C1 segment of cervical spinal cord (tissue), 14 donors: ENCODE measurements at places on chromosomes 16 and 17.

DNA sequence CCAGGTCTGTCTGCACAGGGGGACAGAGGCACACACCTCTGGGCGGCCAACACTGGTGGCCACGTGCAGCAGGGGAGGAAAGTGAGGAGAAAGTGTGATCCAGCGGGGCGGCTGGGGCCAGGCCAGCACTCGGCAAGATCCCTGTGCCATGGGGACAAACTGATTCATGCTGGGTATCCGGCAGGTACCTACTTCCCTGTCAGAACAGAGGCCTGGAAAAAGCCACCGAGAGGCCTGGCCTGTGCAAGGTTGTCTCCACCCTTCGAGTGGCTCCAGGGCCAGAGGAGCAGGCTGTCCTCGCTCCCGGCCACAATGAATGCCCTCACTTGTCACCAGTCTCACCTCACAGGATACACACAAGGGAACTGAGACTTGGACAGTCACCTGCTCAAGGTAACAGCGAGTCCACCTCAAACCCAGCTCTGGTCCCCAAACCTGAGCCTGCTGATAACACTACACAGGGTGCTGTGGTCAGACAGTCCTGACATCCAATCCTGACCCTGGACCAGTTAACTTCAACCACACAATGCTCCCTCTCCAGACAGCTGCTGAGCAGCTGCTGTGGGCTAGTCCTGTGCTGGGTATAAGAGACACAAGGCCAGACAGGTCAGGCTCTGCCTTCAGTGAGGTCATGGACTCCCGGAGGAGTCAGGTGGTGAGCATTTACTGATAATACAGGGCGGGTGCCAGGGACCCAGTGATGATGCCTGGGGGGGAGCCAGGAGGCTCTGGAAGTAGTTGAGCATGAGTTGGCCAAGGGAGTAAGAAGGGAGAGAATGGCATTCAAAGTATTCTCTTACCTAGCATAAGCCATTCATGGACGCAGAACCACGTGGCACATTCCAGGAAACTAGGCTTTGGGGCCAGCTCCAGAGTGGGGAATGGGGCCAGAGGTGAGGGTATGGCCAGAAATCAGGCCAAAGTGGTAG lies 53.0 kb downstream of the VAC14 start:
- no peak for DNase-seq

DNA sequence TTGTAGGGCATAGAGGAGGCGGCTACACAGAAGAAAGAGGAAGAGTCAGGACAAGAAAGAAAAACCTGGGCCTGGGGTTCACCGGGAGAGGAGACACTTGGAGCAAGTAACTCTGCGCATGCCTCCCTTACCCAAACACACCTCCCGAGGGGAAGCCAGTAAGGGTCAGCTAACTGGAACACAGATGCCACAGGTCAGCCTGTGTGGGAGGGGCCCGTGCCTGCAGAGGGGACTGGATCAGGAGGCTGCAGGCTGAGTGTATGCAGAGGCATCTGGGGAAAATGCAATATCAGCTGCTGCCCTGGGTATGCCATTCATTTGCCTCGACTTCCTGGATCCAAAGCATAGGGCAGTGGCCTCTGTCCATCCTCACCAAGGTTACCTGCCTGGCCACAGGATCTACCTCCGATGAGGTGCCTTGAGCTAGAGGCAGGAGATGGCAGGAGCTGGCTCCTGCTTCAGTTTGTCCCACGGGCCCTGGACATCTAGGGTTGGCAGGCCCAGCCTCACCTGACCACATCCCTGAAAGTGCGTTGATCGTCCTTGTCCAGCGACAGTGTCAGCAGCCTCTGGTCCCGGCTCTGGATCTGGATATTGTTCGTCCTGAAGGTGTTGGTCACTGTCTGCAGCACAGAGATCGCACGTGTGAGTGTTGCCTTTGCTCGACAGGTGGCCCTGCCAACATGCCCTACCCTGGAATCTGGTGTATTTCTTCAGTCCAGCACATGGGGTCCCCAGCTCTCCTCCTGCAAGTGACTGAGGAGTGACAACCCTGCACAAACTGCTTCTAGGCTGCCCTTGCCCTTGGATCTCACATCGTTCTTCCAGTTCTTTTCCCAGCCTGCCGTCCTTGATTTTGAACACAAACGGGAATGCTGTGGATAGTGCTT lies 4.6 kb upstream of the MFSD6L start:
- no peak for DNase-seq

GRCh38 chr16:35559911-35560636 lies 2100.7 kb downstream of the TP53TG3F start:
- DNase-seq, result no peak

DNA sequence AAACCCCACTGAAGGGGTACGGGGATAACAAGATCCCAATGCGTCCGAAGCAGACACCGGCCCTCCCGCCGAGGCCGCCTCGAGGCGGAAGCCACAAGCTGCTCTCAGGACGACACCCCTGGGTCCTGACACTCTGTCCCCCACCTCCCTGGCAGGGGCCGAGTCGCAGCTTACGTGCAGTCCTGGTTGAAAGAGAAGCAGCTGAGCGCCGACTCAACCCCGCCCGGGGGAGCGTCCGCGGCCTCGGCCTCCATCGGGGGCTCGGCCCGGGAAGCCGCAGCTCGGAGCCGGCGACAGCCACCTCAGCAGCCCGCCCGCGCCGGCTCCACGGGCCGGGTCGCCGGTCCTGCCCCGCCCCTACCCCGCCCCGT lies at the start of gene WIPI1:
WIPI1 (minus strand) TSS at position 329 of the 371 bp plus-strand sequence; CDS start at position 254, 75 bp downstream.
- DNase-seq, result no peak

DNA sequence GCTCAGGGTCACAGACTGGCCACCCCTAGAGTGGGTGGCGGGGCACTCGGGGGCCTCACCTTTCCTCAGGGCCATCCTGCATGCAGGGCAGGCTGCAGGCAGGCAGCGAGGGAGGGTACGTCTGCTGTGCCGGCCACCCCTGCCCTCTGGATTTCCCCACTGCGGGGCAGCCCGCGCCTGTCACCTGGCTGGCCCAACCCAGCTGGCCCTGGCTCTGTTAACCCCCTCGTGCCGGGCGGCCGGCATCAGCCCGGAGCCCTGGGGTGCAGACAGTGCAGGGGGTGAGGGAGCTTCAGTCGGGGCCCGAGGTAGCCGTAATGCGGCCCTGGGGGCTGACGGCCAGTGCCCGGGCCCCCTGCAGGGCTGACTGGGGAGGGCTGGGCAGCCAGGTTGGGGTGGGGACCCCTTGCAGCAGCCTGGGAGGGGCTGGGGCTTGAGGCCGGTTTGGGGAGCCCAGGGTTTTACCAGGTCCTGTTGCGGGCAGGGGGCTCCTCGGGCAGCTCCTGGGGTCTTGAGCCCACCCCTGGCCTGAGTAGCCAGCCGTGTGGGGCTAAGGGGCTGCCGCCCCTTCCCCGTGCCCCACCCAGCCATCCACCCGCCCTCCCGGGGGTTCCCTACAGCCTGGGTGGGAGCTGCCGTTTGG lies at the start of gene IGFALS:
IGFALS (minus strand) TSS at position 128 of the 643 bp plus-strand sequence; CDS start at position 75, 53 bp downstream.
- DNase-seq, result no peak

- no peak for DNase-seq
Observed at GRCh38 chr17:50953518-50953830, 87.3 kb upstream of the TOB1 start.

DNA sequence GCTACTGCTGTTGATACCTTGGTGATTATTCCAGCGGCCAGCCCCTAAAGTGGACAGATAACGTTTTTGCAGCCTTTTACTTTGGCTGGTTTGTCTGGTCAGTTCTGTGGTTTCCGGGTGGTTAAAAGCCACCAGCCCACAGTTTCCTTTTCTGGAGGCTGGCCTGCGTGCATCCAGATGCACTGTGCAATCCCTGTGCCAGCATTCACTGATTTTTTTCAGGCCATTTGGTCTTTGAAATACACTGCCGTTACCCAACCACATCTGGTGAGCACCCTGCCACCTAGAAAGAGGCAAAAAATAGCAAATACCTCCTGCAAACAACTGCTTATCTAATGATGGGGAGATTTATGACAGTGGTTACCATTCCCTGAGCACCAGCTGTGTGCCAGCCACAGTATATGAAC lies 797 bp downstream of the NUDT7 start:
- no peak for DNase-seq

DNA sequence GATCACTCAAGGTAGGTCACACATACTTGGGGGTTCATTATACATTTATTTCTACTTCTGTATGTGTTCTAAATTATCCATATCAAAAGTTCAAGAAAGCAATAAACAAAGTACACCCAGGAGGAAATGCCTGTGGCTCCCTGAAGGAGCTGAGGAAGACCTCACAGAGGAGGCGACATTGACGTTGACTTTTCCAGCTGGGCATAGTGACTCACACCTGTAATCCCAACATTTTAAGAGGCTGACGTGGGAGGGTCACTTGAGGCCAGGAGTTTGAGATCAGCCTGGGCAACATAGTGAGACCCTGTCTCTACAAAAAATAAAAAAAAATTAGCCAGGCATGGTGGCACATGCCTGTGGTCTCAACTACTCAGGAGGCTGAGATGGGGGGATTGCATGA lies 16.3 kb downstream of the ITGAD start:
- no peak for DNase-seq

DNA sequence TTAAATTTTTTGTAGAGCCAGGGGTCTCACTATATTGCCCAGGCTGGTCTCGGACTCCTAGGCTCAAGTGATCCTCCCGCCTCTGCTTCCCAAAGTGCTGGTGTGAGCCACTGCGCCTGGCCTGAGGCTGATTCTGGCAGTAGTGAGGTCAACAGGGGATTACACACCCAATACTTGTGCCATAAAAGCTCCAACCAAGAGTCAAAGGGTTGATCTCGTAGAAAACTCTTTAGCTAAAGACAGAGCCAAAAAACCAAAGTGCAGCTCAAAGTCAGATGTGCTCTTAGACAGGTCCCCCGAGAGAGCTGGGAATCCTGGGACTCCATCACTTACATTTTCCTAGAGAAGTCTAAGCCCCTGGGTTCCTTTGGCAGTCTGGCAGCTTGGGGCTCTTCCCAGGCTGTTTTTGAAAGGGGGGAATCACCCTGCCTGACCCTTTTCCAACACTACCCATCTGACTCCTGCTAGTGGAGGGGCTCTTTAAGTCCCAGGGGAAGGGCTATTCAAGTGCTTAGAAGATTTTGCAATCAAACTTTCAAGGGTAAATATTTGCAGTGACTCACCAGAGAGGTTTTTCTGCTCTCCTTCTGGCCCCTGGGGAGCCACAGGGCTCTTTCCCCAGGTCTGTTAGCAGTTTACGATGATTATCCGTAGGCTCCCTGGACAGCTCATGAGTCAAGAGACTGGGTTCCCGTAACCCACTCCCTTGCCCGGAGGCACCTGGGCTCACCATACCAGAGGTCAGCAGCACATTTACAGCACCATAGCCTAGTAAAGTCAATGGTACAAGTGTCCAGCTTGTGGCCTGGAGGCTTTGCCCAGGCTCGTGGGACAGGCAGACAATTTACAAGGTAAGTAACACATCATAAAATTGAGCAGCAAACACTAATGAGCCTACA lies 408.7 kb downstream of the SLC39A11 start:
- no peak for DNase-seq

DNA sequence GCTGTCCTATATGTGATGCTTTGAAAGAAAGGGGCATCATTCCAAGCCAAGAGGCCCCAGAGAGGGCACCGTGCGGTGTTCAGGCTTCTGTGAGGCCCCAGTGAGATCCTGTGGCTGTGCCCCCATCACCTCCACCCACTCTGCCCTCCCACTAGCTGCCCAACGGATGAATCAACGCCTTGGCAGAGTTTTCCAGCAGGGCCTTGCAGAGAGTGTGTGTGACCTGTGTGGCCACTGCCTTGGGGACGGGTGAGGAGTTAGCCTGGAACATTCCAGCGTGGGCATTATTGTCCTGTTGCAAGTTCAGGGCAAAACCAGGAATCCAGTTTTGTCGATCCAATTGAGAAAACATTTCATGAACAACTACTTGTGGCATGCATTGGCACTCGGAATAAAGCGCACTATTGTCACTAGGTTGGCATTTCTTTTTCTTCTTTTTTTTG lies 53.7 kb downstream of the SF3B3 start:
- no peak for DNase-seq

- DNase-seq, result no peak
Observed at GRCh38 chr16:54923055-54923473, 7.6 kb upstream of the IRX5 start.

- DNase-seq, result no peak
Observed at GRCh38 chr17:47949946-47950345, 7.7 kb downstream of the PRR15L start.

DNA sequence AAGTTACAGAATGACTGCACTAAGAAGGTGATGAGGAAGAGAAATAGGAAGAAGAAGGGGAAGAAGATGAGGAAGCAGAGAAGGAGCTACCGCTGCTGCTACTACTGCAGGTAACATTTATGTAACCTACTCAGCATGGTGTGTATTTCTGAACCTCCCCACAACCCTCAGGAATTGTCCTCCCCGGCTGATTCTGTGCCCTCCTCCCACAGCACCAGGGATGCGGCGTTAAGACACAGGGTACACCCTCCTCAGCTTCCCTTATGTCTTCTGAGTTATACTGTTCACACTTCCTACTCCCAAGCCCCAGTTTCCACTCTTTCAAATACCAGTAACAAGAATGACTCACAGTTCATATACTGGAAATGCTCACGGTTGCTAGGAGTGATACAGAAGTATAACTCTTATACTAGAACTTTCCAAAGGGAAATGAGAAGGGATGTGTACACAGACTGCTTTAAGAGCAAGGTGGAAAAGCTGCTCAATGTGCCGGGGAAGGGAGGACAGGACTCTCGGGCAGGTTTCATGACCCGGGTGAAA lies 224.5 kb upstream of the PSMD7 start:
- no peak for DNase-seq

DNA sequence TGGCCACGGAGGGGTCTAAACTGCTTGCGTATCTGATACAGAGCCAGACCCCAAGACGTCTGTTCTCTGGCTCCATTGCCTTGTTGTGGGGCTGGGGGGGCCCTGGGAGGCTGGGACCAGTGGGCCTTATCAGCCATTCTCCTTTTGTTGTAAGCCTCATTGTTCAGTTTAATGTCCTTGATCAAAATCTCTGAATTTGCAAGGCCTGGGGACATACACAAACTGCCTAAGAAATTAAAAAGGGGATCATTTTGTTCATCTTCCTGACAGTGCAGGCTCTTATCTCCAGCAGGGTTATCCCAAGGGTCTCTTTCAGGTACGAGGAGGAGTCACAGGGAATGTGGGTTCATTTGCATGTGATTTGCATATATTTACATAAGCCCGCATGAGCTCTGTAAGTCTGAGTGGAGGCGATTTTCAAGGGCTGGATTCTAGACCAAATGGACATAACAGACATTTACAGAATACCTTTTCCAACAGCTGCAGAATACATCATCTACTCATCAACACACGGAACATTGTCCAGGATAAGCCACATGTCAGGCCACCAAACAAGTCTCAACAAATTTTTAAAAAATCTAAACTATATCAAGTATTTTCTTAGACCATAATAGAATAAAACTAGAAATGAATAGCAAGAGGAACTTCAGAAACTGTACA lies 269.8 kb downstream of the RBFOX1 start:
- DNase-seq, result no peak
